ENCODE measurements at places on chromosomes 2 and 18.

DNA sequence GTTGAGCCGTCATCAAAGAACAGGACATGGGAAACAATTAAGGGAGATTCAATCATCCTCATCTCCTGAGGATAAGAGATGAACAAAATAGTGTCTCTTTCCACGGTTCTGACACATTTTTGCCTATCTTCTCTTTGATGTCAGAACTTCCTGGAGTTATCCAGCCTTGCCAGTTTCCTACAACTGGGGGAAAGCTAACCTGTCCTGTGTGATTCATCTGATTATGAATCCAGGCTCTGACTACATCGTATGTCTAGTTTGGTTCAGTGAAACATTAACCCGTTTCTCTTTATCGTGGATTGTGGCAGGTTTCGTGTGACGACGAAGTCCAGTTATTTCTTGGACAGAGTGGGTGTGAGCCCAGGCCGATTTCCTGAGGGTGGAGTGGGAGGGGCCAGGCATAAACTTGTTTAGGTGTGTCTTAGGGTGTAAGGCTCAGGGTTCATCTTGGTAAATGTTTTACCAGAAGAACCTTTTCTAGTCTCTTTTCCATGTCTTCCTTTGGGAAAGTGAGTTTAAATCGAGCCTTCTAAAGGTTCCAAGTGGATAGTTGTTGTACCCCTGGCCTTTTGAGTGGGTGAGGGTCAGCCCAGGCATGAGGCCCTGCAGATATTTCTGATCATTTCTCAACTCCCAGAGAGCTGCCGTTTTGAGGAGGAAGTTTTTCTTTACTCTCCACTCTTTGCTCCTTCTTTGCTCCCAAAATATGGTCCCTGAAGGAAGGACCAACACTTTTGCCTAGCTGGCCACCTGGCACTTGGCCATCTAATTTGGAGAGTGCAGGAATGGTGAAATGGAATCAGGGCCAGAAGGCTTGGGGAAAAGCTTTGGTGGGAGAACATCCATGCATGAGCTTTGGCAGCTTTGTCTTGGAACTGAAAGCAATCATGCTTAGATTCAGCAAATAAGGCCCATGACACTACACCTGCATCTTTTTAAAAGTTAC lies 50.4 kb upstream of the FZD5 start:
- peak; percentile 37 for DNase-seq

DNA sequence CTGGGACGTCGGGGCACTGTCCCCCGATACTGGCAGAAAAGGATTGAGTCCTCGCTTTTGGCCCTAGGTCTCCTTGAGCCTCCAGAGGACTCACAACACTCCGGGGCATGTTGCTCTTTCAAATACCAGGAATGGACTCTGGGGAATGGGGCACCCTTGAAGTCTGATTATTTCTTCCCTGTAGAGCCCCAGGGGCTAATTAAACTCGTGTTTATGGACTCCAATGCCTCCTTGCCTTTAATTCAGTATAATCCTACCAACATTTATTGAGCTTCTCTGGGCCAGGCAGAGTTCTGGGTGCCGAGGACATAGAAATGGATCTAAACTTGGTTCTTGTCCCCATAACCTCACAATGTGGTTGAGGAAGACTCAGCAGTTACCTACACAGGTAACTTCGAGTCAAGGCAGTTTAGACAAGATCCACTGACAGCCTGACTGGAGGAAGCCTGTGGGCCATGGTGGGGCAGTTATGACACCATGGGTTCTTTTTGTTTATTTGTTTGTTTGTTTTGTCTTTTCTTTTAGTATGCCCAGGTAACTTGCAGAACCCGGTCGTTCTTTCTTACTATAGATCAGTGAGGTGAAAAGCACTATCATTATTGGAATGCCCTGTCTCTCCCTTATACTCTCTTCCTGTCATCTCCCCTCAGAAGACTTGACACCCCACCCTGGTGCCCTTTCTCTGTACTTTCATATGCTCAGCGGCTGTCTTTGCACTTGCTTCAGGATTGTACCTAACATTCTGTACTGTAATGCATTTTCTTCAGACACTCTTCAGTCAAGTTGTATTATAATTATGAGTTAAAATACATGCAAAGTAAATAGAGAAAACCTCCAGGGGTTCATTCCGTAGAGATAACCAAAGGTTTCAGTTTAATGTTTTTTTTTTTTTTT lies 3.2 kb downstream of the CFLAR start:
- DNase-seq, result peak; percentile 66

DNA sequence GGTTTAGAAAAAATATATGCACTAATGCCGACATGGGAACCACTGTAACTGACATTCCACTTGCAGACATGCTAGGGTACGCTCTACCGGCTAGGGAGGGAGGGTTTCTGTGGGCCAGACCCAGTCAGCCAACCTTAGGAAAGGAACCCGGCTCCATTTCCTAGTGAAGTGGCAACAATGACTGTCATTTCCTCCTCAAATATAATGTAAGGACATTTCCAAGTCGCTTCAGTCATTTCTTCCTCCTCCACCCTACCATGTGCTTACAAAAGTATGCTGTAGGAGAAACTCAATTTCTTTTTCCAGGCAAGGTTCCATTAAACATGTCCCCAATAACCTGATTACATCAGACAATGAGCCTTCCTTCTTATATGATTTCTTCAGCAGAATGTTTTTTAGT lies 64.3 kb upstream of the PSMD14 start:
- DNase-seq, result no peak

DNA sequence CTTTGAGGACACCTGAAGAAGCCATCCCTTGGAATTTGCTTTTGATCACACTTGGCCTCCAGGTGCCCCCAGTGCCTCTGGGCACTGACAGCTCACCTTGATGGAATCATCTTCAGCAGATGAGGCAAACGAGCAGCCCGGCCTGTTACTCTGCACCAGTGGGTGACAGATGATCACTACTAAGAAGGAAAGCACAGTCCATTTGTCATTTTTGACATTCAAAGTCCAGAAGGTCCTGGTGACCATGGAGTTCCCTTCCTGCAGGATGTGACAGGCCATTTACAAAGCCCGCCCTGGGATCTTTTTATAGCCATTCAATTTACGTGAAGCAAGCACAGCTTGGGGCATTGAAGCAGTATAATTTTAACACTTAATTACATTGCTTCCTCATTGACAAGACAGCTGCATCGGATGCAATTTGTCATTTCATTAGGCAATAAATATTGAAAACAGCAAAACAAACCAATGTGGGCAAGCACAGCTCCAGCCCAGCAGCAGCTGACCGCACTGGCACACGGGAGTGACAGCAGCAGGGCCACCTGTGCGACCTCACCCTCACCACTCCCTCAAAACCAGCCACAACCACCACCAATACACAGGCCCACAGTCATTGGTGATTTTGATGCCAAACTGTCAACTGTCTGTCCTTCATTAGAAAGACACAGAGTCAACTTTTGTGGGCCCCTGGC lies 76.0 kb upstream of the SLC66A3 start:
- no peak for DNase-seq

GRCh38 chr2:10220902-10221391 lies 81.8 kb upstream of the HPCAL1 start:
- no peak for DNase-seq
